NCI-H460 (cell line): ENCODE measurements at places on chromosomes 5 and 9.

DNA sequence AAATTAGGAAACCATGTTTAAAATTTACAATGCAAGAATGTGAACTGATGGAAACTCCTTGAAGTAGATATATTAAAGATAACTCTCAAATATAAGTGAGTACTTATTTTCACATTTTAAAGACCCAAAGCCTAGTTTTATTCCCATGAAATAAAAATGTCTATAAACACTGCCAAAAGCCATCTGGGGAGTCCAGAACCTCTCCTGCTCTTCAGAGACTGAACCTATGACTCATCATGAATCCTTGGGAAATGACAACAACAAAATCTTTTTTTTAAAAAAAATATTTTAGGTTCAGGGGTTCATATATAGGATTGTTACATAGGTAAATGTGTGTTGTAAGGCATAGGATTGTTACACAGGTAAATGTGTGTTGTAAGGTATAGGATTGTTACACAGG, 33.8 kb upstream of the FYB1 start:
- DNase-seq, result no peak

DNA sequence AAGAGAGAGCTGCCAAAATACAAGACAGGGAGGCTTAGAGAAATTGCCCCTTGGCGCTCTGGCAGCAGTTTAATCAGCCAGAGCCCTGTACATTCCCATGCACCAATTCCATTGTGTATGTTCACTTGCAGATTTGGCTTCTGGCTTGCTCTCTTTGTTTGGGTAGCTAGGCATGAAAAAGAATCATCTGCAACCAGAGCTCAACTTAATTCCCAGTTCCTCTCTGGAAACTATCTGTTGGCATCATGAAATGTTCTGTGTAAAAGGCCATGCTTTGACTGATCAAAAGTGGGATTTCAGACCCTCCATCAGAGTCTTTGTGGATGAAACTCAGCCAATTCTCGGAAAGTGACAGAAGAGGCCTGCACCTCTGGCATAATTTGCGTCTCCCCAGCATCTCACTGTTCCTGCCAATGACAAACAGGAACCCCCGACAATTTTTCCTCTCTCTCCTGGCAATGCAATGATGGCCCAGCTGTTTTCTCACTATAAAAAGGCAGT, 53.8 kb upstream of the RAD23B start:
- no peak for DNase-seq

DNA sequence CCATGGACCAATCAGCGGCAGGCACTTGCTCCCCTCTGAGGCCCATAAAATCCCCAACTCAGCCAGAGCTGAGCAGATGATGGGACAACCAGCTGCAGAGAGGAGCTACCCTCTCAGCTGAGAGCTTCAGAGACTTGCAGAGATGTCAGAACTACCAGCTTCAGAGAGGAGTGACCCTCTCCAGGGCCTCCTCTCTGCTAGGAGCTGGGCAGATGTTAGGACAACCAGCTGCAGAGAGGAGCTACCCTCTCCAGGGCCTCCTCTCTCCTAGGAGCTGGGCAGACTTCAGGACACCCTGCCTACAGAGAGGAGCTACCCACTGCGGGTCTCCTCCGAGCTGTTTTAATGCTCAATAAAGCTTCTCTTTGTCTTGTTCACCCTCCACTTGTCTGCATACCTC, 3.0 kb upstream of the AUH start:
- DNase-seq, result no peak

GRCh38 chr9:137108608-137109249, 5.8 kb downstream of the DPP7 start:
- no peak for DNase-seq

DNA sequence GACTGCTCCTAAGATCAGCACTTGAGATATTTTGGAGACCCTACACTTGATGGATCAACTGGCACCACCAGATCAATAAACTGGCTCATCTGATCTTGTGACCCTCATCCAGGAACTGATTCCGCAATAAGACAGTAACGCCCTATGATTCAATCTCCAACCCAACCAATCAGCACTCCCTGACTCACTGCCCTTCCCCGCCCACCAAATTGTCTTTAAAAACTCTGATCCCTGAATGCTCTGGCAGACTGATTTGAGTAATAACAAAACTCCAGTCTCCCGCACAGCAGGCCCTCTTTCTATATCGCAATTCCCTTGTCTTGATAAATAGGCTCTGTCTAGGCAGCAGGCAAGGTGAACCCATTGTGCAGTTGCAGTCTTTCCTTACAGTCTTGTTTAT, 677.0 kb downstream of the LRRC70 start:
- DNase-seq, result no peak

DNA sequence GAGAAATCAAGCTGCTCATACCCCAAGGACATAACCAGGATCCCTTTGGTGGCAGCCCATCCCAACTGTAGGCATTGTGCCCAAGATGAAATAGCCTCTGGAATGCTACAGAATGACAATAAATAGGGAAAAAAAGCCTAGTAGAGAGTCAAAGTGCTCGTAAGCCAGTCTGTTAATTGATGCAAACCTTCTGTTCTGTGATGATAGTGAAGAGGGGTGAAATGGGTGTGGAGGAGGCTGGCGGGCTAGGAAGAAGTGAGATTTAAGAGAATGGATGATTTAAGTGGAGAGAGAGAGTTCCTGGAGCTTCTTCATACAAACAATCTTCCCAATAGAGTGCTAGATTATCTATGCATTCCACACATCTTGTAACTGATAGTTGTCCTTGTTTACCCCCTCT, 301.0 kb upstream of the PCSK5 start:
- DNase-seq, result no peak

- DNase-seq, result no peak
Measured at GRCh38 chr9:113219186-113219936, 1.7 kb downstream of the FKBP15 start.

GRCh38 chr5:176676361-176676824, 29.1 kb downstream of the TSPAN17 start:
- DNase-seq, result peak; percentile 72

GRCh38 chr5:166860426-166860825, 1431.0 kb upstream of the WWC1 start:
- DNase-seq, result no peak

DNA sequence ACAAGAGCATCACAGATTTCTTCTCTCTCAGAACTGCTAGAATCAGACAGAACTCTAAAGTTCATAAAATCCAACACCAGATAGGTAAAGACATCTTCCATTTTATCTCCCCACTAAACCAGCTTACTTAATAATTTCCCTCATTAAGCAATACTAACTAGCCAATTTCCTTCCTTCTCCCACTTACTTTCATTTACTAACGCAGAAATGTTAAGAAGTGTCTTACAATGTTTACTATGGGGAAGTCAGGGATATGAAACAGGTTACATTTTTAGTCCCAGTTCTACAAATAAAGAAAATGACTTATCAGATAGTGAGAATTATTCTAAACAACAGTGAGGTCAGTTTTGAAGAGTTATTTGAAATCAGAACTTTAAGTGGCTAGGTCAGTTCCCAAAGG, 236.5 kb downstream of the FBXL17 start:
- DNase-seq, result no peak

DNA sequence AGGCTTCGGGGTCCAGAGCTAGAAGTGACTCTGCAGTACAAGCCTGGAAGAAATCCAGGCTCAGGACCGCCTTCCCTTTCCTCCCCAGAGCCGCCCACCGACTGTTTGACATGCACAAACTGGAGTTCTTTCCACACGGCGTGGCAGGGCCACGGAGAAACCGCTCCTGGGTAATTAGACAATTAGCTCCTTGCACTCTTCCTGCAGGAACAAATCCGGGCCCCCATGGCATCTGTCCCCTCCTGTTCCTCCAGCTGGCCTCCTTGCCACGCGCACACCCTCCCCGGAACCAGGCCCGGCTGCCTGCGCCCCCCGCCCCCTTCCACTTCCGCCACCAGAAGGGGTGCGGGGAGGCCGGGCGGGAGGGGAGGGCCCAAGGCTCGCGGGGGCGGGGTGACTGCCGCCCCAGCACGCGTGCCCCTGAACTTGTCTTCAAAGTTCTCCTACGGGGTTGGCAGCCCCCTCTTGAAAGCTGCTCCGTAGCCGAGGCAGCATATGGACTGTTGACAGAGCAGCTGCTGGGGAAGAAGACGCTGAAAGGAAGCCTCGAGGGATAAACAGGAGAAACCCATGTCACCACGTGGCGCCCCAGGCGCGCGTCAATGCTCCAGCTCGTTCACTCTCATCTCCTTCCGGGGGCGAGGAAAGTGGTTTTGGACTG, 74.3 kb downstream of the SEC61B start:
- DNase-seq, result no peak

GRCh38 chr9:115109486-115109885, 8.5 kb downstream of the TNC start:
- DNase-seq, result no peak

- no peak for DNase-seq
Measured at GRCh38 chr9:116944714-116945534, 257.8 kb downstream of the TRIM32 start.

DNA sequence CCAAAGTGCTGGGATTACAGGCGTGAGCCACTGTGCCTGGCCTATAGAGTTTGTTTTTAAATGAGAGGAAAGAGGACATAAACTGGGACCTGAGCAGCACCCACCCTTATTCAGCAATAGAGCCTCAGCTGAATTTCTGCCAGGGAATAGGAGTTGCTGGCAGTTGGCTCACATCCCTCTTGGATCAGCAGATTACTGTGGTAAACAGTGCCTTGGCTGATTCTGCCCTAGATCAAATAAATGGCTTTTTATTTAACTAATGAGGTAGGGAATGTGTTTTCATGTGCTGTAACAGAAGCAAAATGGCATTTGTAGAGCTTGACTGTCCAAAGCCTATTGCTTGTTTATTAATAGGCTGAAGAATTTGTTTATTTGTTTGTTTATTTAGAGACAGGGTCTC, 2.1 kb downstream of the ARHGEF37 start:
- no peak for DNase-seq

DNA sequence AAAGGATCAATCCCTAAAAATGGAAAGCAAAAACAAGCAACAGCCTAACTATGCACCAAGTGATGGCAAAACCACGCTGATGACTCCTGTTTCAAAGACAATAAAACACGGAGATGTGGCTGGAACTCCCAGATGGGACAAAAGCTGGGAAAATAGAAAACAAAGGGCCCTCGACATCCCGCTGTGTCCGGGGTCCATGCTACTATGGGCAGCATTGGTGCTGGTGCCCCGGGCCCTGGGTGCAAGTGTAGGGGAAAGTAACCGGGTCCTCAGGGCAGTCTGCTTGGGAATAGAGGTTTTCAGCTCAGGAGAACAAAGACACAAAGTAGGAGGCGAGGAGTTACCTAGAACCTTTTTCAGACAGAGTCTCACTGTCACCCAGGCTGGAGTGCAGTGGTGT, 46.1 kb downstream of the MRPL36 start:
- DNase-seq, result no peak

DNA sequence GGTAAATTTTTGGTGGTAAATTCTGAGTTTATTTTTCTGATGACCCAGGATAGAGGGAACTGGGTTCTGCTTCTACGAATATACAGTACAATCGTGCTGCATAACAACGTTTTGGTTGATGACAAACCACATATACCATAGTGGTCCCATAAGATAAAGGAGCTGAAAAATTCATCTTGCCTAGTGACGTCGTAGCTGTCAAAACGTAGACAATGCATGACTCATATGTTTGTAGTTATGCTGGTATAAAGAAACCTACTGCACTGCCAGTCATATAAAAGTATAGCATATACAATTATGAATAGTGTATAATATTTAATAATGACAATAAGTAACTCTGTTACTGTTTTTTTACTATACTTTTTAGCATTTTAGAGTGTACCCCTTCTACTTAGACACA, 244.0 kb downstream of the GAS1 start:
- DNase-seq, result no peak

DNA sequence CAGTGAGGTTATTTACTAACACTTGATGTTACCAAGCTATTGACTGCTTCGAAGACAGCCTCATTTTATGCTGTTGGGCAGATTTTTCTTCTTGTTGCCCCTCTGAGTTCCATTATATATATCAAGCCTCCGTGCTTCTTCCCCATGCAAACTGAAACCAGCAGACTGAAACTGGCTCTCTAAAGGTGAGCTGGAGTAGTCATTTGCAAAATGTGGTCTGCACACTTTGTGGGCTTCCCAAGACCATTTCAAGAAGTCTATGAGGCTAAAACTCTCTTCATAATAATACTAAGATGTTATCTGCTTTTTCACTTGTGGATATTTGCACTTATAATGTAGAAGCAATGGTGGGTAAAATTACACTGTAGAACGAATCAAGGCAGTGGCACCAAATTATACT, 13.9 kb downstream of the SLC36A1 start:
- DNase-seq, result no peak

GRCh38 chr5:35478856-35479682, 138.6 kb upstream of the SPEF2 start:
- peak; percentile 17 for DNase-seq

- DNase-seq, result no peak
Measured at GRCh38 chr5:133229931-133230664, 178.3 kb downstream of the HSPA4 start.

- no peak for DNase-seq
Measured at GRCh38 chr5:90353254-90353653, 56.3 kb downstream of the CETN3 start.

DNA sequence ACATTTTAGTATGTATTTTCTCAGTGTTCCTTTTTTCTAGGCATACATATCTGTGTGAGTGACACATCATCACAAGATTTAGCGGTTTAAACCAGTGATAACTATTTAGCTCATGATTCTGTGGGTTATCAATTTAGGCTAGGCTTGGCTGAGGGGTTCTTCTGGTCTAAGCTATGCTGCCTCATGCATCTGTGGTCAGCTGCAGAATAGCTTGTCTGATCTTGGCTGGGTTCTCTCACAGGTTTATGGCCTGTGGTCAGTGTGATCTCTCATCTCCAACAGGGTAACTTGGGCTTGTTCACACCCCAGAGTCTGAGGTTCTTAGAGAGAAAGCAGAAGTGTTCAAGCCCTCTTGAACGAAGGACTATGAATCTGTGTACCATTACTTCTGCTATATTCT, 363.3 kb downstream of the KDM4C start:
- no peak for DNase-seq

GRCh38 chr5:142888469-142889085, 118.4 kb downstream of the ARHGAP26 start:
- DNase-seq, result peak; percentile 51

- no peak for DNase-seq
Measured at GRCh38 chr5:111851631-111852548, 94.9 kb upstream of the NREP start.

DNA sequence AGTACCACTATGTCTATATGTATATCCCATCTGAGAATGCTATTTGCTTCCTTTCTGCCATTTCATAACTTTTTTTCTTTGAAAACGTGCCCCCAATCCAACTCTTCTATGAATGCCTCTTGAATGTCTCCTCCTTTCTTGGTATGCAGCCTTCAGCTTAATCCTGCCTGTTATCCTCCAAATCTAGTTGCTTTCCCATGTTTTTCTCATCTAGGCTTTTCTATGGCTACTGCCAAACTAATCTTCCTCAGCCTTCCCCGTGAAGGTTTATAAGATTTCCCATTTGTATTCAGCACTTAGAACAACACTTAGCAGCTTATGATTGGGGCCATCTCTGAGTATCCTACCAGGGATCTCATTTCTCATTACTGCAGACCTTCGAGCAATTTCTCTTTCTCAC, 2.5 kb downstream of the TGFBR1 start:
- DNase-seq, result no peak

DNA sequence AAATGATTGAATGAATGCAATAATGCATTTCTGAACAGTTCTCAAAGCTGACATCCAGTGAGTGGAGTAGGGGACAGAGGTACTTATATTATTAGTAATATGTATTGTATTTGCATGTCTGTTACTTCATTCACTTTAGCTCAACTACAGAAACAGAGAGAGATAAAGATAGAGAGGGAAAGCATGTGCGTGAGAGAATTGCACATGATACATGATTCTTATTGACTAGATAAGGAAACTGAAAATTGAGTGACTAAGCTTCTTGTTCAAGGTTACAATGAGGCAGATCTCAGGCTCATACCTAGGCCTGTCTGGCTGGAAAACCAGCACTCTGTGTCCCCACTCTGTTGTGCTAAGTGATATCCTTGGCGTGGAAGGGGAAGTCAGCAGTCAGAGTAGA, 337.7 kb upstream of the KLF4 start:
- DNase-seq, result no peak
